CD8-positive, alpha-beta memory T cell (primary cell): ENCODE measurements at places on chromosomes 7 and 10.
A peak's percentile ranks its signal among the peaks of the same experiment; 100 is the strongest.

- DNase-seq, result no peak
These were observed 11.4 kb upstream of the INPP5F start for GRCh38 chr10:119714484-119714816.

DNA sequence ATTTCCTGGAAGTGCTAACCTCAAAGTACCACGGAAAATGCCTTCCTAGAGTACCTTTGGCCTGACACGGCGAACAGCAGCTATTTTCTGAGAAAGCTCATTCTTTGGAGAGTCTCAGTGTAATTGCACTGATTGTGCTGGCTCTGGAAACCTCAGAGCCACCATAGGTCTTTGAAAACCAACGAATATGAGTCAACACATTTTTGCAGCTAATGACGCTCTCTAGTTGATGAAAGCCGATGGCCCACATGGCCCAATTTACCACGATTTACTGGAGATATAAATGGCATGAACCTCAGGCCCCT lies 187.1 kb downstream of the ADARB2 start:
- no peak for DNase-seq

DNA sequence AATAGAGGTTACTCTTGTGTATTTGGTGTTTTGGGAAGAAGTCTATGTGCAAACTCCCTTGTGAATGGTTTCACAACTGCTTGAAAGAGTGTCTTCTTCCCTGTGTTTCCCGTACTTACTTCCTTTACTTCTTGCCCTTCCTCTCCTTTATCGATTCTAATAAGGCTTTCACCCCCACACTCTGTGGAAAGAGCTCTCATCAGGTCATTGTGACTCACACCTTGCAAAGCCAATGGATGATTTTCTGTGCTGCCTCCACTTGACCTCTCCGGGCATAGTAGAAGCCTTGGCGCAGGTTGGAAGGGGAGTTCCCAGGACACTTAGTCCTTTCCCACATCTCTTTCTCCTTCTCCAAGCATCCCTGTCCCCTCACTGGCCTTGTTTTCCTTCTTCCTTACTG lies 6.2 kb upstream of the TSPAN15 start:
- no peak for DNase-seq

DNA sequence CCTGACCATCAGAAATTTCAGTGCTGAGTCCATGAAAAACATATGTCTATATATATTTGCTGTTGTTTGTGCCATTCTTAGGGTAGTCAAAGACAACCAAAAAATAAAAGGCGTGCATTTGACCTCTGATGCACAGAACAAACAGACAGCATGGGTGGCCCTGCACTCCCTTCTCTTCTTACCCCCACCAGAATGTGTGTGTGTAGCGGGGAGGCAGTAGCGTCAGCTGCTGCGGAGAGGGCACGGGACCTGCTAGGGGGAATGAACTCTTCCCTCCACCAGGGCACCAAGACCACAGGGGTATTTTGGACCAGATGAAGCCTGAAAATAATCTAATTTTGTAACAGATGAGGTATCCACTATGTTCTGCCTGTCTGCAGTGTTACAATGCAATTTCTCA lies 277.7 kb upstream of the ZNF32 start:
- DNase-seq, result no peak

DNA sequence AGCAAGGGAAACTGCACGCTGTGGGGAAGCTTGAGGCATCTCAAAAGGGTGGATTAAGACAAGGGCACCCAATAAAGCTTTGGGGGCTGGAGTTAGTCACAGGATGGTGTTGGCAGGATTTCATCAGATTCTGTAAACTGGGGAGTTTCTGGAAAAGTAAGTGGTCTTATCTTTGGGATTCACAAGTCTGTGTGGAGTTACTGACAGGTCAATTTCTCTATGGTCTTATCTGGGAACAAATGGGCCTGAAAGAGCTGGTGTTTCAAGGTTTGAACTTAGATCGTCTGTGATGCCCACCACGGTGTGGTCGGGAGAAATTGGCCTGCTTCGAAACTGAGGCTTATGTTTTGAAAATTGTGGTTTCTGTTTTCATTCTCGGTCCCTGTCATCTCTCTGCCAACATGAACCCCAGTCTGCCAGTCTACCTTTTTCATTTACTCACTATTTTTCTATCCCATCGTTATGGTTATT lies 23.8 kb upstream of the AOAH start:
- DNase-seq, result no peak

DNA sequence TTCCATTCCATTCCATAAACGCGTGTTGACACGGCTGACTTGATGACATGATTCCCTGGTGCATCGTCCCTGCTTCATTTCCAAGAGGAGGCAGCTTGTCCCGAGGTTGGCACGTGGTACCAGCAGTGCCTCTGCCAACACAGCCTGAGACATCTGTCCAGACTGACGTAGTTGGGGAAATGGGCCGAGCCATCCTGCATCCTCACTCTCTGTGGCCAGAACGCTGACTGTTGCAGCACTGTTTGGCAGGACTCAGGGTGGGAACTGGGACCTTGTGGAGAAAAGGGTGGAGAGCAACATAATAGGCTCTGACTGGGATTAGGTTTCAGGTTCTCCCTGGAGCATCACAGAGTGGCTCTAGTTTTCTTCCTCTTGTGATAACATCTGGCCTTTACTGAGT lies 118.6 kb upstream of the BTBD16 start:
- no peak for DNase-seq

DNA sequence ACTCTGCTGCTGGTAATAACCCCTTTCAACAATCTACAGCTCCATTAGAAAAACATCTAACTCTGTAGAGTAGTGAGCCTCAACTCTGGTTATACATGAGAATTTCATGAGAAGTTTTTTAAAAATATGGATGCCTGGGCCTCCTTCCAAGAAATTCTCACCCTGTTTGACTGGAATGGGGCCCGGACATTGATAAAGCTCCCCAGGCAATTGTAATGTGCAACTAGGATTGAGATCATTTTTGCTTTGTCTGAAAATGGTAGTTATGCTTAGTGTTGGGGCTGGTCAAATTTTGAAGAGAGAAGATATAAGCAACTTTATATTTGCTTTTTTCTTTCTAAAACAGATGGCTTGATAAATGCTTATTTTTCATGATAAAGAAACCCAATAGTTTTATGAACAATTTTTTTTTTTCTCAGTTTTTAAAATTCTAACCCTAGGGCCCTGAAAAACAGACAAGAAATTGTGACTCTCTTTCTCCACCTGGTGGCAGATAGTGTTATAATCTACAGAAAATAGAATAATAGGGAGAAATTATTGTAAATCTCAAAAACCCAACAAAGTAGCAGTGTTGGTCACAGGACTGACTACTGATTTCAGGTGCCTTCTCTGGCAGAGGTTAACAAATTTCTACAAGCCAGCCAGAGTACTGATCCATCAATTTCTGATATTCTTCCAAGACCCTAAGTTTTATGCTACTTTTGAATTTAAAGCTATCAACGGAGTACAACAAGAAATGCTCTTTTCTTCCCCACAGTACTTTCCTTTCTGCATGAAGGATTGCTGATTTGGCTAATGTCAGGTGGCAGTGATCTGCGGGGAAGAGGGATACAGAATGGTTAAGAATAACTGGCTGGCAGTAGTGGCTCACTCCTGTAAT lies 174.8 kb downstream of the DKK1 start:
- DNase-seq, result no peak

GRCh38 chr7:153022475-153023193 lies 263.1 kb downstream of the ACTR3B start:
- no peak for DNase-seq

GRCh38 chr7:116897661-116898060 lies 35.3 kb downstream of the CAPZA2 start:
- no peak for DNase-seq

GRCh38 chr10:17783751-17784150 lies 25.4 kb upstream of the MRC1 start:
- DNase-seq, result no peak

GRCh38 chr7:96135241-96135640 lies 186.7 kb downstream of the SLC25A13 start:
- no peak for DNase-seq

GRCh38 chr10:92366412-92367021 lies 75.5 kb downstream of the MARCHF5 start:
- no peak for DNase-seq

DNA sequence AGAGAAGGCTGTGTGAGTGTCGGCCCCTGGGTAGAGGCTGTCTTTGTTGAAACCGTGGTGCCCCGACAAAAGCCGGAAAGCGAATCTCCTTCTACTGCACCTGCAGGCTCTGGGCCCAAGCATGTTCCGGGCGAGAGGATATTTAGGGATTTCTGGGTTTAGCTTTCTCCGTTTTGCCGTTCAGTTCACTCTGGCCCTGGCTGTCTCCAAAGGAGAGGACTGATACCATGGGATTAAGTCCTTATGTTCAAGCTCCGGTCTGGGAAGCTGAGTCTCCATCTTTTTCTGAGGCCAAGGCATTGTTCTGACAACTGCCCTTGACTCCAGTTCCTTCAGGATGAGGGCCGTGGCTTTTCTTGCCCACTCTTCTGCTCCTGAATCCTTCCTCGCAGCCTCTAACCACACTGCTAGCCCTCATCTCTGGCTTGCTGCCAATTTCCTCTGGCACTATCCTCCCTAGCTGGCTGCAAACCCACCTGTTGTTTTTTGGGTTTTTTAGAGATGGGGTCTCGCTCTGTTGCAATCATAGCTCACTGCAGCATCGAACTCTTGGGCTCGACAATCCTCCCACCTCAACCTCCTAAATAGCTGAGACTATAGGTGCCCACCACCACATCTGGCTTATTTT lies 206.8 kb downstream of the SKIDA1 start:
- DNase-seq, result no peak

GRCh38 chr10:15841696-15842095 lies 18.6 kb downstream of the MINDY3 start:
- no peak for DNase-seq

GRCh38 chr7:116395141-116395791 lies 104.3 kb upstream of the CAV2 start:
- no peak for DNase-seq

- no peak for DNase-seq
These were observed 1.5 kb upstream of the SFMBT2 start for GRCh38 chr10:7412237-7412927.

GRCh38 chr7:55475855-55476803 lies 96.2 kb downstream of the VOPP1 start:
- no peak for DNase-seq

GRCh38 chr7:155809947-155810769 lies 2.1 kb downstream of the SHH start:
- no peak for DNase-seq

- DNase-seq, result no peak
These were observed 135.0 kb downstream of the SEMA3C start for GRCh38 chr7:80783678-80784327.

GRCh38 chr10:24115403-24115802 lies 93.5 kb upstream of the KIAA1217 start:
- no peak for DNase-seq

GRCh38 chr7:17593819-17594419 lies 295.5 kb downstream of the AHR start:
- no peak for DNase-seq

GRCh38 chr10:13489035-13489599 lies 39.7 kb downstream of the BEND7 start:
- DNase-seq, result no peak

DNA sequence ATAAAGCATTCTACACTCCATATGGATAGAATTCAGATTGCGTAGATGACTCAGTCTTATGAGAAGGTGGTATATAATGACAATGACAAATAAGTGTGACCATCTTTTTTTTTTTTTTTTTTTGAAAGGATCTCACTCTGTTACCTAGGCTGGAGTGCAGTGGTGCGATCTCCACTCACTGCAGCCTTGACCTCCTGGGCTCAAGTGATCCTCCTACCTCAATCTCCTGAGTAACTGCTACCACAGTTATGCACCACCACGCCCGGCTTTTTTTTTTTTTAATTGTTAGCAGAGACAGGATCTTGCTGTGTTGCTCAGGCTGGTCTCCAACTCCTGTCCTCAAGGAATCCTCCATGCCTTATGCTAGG lies 43.2 kb upstream of the NRP1 start:
- DNase-seq, result no peak

- DNase-seq, result no peak
These were observed 235.1 kb upstream of the CELF2 start for GRCh38 chr10:10782603-10783002.

DNA sequence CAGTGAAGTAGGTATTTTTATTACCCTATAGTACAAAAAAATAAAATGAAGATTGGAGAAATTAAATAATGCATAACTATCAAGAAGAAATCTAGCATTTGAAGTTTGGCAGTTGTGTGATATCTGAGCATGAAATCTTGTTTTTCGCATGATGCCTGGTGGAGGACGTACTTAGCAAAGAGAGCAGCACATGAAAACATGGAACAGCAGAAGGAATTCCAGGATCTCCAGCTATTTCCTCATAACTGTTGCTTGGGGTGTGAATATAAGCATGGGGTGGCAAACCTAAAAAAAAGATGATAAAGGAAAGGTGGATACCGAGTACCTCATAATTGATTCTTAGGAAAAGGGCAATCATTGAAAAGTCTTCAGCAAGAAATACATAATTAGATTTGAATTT lies 174.3 kb upstream of the FAM3C start:
- DNase-seq, result no peak

GRCh38 chr10:27153845-27154193 lies 365 bp downstream of the YME1L1 start:
- no peak for DNase-seq

DNA sequence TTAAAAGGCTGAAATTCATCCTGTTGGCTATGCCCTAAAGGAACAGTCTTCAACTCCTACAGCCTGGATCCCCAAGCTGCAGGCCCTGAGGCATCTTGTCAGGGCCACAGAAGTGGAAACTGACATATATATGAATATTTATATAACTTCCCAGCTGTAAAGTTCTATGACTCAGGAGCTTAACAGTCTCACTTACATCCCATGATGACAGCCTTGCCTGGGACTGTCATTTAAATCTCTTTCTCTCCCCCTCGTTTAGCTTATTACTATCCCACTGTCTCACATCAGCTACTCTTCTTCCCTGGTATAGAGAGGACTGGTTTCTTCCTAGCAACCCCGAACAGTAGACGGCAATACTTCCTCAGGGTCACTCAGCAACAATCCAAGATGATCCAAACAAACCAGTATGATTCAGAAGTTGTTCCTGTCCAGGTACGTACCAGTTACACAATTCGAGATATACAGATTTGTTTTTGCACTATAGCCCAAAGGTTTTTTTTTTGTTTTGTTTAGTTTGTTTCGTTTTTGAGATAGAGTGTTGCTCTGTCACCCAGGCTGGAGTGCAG lies 22.7 kb downstream of the KIAA1549 start:
- no peak for DNase-seq

GRCh38 chr10:24834869-24835268 lies 111.2 kb upstream of the ARHGAP21 start:
- no peak for DNase-seq

DNA sequence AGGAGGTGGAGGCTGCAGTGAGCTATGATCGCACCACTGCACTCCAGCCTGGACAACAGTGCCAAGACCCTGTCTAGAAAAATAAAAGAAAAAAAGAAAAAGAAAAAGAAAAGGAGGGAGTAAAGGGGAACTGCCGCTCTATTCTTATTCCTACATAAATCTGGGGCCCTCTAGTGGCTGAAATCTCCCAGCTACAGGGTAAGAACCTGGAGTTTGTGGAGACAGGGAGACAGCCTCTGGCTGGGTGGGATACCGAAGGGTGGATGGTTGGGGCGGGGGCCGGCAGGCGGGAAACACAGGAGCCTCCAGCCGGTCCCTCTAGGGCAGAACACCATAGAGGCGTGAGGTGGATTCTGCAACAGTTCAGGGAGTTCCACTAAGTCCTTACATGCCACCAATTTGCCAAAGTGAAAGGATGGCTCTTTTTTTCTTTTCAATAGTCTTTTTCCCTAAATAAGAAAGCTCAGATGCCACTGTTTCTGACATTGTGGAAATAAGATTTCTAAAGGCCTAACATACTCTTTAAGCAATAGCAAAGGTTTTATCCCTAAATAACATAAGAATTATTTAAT lies 117.3 kb downstream of the SVIL start:
- DNase-seq, result no peak

GRCh38 chr10:121927318-121927840 lies 452 bp downstream of the ATE1 start:
- DNase-seq, result peak; percentile 57
